ENCODE measurements at places on chromosomes 16 and 17.

- DNase-seq = no peak
Measured at GRCh38 chr16:50571786-50572185, 23.6 kb downstream of the NKD1 start.

GRCh38 chr17:18258356-18259038 is at the start of gene FLII:
Gene FLII, minus strand, starts transcription at chr17:18258738. Its CDS starts 48 bp downstream, at chr17:18258690.
- peak; percentile 41 for DNase-seq

GRCh38 chr16:711548-712320 is 3.2 kb upstream of the METRN start:
- peak; percentile 78 for DNase-seq

DNA sequence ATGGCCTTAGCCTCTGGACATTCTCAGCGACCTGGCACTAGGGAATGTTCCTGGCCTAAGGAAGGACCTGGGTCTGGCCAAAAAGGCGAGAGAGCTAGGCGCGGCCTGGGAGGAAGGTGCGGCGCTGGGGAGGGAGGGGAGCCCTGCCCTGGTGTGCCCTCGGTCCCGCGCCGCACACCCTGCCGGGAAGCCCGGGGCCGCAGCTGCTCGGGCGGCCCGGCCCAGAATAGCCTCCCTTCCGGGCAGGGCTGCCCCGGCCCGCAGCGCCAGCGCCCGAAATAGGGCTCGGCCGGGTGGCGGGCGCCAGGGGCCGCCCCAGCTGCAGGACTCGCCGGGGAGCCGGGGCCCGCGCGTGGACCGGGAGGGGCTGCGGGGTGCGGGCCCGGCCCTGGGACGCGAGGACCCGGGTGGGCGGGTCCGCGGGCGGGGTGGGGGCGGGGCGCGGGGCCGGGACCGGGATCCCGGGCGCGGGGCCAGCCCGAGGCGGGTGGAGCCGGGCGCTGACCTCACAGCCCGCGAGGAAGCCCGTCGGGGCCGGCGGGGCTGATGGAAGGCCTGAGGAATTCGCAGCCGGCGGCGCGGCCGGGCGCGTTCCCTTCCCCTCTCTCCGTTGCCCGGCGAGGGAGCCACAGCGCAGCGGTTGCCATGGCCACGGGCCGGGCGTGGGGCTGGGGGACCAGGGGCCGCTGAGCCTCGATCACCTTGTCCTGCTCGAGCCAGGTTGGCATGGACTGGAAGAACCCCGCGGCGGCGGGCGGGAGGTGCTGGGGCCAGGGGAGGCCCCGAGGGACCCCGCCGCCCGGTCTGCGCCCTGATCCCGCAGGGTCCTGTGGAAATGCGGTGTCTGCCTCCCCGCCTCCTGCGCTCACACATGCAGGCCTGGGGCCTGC is 18.1 kb downstream of the SOCS3 start:
- no peak for DNase-seq

- no peak for DNase-seq
Measured at GRCh38 chr17:3335876-3336275, 37.7 kb upstream of the OR3A1 start.

GRCh38 chr17:16919663-16920627 is 52.0 kb downstream of the TNFRSF13B start:
- no peak for DNase-seq

DNA sequence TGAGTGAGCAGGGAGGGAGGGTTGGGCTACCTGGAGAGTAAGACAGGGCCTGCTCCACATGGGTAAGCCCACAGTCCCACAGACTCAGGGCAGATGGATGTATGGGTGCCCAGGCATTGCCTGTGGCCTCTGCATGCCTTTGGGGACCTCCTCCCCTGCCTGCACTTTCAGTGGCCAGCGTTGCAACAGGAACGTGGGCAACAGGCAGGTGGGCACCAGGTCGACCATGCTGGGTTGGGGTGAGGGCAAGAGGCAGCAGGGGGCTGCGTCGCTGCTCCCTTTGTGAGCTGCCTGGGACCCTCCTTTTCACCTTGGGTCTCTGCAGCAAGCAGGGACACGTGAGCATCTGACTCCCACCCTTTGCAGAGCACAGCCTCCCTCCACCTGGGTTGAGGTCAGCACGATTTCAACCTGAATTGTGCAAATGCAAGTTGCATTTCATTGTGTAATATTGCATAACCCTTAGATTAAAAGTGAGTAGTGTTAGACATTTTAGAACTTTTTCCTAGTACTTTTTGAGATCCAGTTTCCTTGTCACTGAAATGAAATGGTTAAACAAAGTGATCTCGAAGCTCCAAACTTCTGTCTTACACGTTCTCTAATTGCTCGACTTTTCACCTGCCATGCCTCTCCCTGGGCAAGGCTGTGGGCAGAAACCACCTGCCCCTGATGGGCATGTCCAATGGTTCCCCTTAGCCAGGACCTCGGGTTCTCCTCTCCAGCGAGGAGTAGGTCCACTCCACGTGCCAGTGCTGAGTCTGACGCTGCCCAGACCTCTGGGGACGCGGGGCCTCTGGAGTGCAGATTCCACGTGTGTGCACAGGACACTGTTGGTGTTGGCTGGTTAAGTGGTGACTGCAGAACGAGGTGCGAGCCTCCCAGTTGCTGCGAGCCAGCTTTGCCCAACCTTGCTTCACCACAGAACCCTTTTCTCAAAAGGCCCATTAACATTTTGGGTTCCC is 32.9 kb upstream of the IL17C start:
- no peak for DNase-seq

DNA sequence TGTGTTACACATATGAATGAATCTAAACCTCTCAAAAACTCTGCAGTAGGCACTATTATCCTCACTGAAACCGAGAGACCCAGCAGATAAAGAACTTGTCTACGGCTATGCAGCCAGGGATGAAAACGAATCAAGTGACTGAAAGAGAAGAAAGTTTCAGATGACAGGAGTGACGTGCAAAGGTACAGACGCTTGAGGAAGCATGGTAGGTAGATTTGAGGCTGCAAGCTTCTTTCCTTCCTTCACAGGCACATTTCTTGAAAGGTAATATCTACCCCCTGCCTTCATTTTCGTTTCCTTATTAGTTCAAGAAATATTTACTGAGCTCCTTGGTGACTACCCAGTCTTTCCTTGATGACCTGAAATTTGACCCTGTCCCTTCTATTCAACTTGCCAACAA is 211.5 kb upstream of the AXIN2 start:
- DNase-seq = no peak

- DNase-seq = no peak
Measured at GRCh38 chr17:47847341-47848197, 3.4 kb downstream of the SP6 start.

GRCh38 chr16:3004781-3005284 is 7.9 kb upstream of the CLDN9 start:
- no peak for DNase-seq

DNA sequence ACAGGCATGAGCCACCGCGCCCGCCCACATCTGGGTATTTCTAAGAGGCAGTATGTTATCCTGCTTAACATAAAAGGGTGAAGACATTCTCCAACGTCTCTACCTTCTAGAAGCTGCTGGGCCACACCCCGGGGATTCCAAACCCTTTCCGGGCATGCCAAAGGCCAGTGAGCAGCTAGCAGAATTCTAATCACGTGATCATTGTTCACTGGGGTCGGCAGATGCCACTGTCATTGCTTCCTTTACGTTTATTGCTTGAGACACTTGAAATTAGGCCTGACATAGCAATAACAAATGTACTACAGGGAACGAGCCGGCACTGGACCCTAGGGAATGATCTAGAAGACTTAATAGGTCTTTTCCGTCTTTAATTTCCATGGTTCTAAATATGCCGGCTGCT is 141.2 kb upstream of the ZFHX3 start:
- DNase-seq = no peak

DNA sequence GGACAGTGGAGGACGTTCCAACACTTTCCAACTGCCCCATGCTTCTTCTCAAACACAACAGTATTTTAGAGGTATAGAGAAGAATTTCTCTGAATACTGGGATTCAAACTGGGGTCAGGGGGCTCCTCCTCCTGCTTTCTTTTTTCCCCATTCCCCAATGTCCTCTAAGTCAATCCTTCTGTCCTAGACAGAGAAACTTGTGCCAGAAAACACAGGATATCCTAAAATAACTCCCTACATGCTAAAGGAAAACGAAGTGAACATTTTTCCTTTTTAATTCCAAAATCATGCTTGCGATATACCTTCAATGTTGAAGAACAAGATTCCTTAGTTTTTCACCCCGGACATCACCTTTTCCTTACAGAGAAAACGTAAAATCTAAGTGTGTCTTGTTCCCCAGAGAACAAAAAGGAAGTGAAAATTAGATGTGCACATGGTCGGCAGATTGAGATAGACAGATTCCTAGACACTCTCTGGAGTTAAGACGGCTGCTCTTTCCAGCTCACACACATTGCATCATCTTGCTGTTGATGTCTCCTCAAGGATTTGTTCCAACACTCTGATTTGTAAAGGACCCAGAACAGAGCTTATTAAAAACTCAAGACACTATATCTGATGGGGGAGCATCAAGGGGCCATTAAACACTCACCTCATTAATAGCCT is 228.2 kb downstream of the GRIN2A start:
- DNase-seq = no peak

DNA sequence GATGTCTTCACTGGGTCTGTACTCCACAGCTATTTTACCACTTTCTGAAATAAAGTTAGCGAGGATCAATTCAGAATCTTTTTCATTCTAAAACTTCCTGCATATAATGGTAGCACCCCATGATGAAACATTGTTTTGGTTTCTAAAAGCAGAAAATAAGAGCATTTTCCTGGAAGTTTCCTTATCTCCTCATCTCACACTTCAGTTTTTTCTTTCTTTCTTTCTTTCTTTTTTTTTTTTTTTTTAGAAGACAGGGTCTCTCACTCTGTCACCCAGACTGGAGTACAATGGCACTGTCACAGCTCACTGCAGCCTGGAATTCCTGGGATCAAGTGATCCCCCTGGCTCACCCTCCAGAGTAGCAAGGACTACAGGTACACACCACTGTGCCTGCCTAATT is 10.3 kb downstream of the RDM1 start:
- DNase-seq = no peak

- DNase-seq = no peak
Measured at GRCh38 chr17:72219824-72220493, 99.1 kb downstream of the SOX9 start.

DNA sequence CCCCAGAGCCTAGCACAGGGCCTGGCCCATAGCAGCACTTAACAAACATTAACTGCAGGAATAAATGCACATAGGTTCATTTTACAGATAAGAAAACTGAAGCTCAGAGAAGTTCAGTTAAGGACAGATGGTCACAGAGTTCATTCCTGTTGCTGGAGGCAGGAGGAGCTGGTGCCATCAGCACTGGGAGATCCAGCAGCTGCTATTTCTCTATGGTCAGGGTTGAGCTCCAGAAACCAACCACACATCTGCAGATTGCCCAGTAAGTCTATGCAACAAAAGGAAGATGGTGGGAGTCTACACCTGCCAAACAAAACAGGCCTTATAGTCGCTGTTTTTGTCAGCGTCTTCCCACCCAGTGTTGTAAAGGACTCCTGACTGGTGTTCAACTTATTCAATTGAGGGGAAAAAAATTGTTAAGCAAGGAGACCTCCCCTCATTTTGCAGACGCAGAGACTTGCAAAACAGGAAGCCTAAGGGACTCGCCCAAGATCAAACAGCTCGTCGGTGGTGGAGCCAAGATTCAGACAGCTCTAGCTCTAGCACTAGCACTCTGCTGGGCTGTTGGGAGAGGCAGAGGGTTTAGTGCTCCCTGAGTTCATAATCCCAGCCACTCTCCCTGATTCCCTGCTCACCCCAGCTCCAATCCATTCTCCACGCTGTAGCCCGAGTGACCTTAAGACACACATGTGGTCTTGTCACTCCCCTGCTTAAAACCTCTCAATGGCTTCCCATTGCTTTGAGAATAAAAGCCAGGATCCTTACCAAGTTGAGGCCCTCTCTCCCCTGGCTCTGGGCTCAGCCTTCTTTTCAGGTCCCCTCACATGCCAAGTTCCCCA is 9.0 kb downstream of the NOG start:
- no peak for DNase-seq

GRCh38 chr16:8675183-8676159 is 1.1 kb downstream of the ABAT start:
- peak; percentile 29 for DNase-seq

GRCh38 chr16:4749700-4750257 is 15.4 kb downstream of the DNAAF8 start:
- no peak for DNase-seq

- DNase-seq = no peak
Measured at GRCh38 chr17:81927152-81927652, 333 bp downstream of the MAFG start.

GRCh38 chr17:33292981-33293867 is at the start of gene ASIC2:
Gene ASIC2, minus strand, starts transcription at chr17:33293295.
- DNase-seq = no peak

GRCh38 chr17:9285602-9286427 is 264.5 kb downstream of the NTN1 start:
- no peak for DNase-seq

- no peak for DNase-seq
Measured at GRCh38 chr17:61579961-61580360, 11.1 kb downstream of the NACA2 start.

DNA sequence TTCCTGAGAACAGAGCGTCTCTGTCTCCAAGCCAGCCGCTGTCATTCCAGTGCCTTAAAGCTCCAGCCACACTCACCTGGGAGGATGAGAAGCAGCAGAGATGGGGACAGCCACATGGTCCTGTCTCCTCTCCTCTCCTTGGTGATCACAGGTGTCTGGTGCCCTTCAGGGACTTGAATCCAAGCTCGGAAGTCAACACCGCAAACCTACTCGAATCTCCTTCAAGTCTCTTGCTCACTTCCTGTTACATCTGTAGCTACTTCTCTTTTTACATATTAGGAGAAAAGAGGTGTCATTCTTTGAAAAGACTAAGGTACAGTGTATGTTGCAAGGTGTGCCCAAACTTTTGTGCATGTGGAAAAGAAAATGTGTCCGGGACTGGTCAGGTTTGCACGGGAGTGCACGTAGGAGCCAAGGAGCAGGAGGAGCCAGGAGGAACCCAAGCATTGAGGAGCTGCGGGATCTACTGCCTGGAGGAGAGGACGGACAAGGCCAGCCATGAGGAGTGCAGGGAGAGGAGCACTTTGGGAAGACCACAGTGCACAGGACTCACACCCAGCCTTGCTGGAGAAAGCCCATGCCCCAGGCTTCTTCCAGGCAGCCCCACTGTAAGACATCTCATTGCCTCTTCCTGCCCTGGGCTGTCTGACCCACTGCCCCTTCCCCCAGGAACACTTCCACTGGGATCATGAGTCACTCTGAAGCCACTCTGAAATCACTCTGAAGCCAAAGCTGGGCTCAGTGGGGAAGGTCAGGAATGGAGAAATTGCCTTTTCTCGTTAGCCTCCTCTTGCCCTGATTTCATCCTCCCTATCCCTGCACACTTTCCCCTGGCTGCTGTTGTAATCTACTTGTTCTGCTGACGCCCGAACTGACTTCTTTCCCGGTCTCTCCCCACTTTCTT is at the start of gene CD300LD:
CD300LD (minus strand) TSS at position 197 of the 904 bp plus-strand sequence; CDS start at position 116, 81 bp downstream.
- no peak for DNase-seq

DNA sequence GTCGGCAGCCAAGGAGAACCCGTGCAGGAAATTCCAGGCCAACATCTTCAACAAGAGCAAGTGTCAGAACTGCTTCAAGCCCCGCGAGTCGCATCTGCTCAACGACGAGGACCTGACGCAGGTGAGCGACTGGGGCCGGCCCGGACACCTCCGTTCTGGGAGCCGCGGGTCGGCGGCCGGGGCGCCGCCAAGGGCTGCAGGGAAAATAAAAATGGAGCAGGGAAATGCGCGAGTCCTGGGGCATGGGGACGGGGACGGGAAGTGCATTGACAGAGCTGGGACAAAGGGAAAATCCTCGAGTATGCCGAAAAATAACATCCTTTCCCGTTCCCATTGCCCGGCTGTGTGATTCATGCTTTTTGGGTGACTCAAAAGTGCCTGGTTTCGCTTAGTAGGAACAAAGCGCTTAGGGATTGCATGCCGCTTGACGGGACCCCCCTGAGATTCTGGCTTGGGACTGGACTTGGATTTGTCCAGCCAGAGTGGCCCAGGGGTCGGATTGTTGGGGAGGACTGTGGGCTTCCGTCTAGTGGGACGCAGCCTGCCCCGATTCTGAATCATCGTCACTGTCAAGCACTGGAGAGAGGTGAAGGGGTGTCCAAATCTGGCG is 699 bp downstream of the MPRIP start:
- DNase-seq = no peak
